ENCODE measurements at places on chromosomes 11 and 22.

- no peak for DNase-seq
Measured at GRCh38 chr22:34880662-34881061, 185.3 kb upstream of the ISX start.

DNA sequence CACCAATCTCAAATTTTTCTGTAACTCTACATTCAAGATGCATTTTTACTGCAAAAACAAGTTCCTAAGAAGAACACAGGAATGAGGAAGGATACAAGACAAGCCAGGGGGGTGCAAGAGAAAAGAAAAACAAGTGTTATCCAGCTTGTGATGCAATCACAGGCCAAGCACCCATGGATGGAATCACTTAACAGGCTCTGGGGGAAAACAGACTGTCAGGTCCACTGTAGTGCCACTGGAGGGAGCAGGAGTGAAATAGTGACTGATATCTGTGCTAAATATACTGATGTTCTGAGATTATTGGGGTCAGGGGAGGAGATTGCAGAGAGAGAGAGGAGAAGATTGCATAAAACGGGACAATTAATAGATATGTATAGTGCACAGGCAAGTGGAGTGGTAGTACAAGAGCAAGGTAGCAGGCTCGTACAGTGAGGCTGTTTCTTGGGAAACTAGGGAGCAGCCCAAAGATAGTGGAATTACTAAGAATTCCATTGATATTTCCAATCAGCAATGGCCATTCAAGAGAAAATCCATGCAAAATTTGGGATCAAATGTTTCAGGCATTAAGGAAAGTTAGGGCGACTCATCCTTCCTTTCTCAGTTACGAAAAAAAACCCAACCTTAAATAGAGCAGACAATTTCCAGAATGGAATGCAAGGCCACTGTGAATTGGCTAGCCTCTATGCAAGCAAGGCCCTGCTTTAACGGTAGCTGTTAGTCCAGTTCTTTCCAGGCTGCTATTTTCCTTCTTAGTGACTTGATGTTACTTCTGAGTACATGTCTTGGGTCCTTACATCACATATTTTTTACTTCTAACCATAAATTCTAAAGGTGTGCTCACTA lies 52.2 kb upstream of the CEP126 start:
- DNase-seq, result peak; percentile 5

DNA sequence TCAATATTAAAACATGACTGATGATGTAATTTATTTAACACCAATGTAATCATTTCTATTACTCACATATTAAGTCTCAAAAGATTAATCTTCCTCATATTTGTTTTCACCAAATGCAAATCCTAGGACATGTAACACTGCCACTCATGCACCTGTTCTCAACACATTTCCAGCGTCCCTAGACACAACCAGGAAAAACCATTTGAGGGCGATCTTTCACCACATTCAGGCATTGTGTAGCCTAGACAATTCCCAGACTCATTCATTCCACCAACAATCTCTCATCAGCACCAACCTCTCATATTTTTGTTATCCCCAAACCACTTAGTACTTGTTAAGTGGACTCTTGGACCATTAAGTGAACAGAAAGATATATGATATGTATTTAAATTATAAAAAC lies 66.1 kb downstream of the SLC36A4 start:
- DNase-seq, result peak; percentile 79

GRCh38 chr22:49751966-49752597 lies 75.6 kb downstream of the BRD1 start:
- no peak for DNase-seq

GRCh38 chr11:114130629-114131277 lies 71.2 kb downstream of the ZBTB16 start:
- peak; percentile 26 for DNase-seq

DNA sequence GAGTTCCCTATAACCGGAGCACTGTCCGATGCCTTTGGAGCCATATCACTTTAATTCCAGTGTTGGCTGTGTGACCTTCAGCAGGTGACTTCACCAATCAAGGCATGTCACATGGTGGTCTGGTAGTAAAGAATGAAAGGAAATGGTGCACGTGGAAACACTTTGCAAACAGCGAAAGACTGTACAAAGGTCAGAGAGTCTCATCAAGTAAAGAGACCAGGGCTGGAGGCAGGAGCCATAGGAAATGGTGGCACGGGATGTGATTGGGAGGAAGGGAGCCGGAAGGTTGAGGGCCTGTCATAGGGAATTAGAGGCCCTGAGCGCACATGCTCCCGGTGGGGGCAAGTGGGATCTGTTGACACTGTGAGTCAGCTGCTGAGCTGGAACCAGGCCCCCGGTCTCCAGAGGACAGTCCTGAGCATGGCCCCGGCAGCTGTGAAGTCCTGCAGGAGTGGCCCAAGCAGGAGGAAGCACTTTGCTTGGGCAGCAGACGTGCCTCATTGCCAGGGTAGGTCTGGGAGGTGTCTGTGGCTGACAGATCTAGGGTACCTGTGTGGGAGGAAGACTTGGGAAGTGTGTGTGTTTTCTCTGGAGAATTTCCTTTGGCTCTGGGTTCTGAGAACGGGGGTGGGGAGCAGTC lies 2.0 kb downstream of the DAGLA start:
- DNase-seq, result no peak

DNA sequence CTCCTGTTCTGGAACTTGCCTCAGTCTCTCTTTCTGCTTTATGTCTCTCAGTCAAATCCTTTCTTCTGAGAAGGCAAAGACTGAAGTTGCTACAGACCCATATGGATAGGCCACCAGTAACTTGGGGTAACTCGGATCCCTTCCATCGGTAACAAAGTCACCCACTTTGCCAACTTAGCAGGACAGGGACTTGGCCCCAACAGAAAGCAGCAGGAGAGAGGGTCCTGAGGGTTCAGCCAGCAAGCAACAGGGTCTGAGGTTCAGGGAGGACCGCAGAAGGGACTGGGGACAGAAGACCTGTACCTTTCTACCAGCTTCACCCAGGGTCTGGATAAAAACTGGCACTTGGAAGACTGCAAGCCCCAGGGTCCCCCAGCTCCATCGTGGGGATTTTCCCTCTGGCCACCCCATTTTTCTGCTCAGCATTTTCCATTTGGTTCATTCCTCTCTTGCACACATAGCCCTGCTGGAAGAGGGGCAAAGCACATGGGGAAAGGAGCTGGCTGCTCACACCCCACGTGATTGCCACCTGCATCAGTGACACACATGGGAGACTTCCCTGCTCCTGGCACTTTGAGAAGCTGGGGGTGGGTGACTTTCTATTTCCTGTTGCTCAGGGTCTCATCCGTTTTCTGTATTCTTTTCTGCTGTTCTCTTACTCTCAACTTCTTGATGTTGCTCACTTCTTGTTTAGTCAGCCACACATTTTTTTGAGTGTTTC lies 34.6 kb upstream of the GNAZ start:
- DNase-seq, result no peak

DNA sequence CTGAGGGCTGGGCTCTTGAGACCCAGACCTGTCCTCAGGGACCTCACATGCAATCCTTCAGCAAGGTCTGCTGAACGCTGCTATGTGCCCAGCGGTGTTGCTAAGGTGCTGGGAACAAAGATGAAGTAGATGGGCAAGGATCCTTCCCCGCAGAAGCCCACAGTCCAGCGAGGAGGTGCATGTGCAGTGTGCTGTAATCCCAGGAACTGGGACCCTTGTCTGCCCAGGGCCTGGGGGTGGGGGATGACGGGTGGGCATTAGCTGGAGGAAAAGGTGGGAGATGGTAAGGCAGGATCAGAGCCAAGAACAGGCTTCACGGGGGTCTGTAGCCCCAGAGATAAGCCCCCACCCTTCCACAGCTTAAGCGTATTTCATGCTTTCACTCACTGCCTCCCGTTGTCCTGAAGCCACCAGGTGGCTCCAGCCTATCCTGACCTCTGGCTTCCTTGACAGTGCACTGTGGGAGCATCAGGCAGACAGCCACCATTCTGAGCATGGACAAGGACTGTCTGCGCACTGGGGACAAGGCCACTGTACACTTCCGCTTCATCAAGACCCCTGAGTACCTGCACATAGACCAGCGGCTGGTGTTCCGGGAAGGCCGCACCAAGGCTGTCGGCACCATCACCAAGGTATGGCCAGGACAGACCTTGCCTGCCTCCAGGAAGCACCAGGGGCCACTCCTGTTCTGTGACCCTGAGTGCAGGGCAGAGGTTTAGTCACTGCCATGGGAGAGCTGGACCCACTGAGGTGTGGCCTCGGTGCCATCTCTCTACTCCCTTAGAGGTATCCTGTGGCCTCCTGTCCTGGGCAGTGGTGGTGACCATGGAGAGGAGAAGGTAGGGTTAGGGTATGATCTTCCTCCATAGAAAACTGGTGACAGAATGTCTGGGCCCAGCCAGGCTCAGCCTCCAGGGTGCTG lies 22.0 kb downstream of the GTPBP1 start:
- no peak for DNase-seq

DNA sequence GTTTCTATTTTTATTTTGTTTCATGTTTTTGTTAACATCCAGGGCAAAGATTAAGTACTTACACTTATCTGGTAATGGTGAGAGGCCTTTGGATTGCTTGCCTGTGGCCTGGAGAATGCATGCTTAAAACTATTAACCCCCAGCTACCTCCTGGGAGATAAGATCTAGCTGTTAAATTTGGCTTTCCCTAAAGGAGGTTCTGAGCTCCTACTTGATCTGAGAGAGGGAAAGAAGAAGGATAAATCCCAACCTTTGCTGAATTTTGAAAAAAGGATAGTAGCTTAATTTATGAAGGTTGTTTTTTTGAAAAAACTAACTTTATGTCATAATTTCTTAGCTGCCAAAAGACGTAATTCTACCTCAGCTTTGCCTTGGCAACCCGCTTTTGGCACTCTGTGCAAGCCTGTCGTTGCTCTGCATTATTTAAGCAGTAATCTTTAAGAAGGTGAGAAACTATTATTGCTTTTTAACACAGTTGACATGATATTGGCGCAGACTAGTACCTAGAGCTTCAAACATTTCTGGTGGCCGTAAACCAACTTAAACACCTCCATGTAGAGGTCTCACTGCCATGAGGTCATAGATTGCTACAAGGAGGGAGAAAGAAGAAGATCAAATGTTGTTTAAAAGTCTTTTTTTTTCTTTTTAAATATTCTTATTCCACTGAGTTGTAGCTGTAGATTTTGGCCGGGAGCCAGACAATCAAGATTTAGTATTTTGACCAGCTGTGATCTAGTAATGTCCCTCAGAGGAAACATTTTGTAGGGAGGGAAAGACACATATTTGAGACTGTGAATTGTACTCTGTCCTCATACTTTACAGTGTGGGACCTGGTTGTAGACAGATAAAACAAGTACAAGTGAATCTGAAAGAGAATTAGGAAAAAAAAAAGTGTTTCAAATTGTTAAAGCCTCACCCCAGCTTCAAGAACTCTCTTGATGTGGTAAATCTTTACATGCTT lies 74.4 kb downstream of the WNT11 start:
- no peak for DNase-seq

GRCh38 chr22:45270095-45271020 lies 14.4 kb upstream of the UPK3A start:
- no peak for DNase-seq

DNA sequence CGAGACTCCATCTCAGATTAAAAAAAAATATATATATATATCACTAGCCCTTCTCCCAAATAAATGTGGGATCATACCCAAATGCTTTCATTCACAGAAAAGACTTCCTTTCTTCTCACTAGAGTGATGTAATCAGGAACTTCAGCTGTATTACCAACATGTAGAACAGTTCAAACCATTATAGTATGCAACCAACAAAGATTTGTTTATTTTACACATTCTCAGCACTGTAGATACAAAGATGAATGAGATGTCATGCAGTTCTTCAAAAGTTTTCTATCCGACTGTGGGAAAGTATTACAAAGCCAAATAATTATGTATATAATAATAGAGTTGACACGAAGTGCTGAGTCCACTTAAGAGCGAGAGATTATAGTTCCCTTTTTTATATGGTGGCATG lies 22.2 kb upstream of the ZNF143 start:
- no peak for DNase-seq

DNA sequence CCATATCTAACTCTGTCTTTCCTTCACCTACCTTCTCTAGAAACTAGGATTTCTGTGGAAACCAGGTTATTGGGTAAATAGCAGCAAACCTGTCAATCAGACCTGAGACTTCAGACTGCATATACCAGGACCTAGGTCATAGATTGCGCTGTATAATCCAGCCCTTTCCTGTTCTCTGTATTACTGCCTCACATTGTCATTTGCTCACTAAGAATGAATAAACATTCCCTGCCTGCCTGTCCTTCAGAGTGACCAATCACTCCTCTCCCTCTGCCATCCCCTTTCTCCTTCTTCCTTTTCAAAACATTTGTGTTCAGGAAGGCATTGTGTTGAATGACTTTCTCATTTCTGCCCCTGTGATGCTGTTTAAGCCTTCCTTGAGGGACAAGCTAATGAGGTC lies 14.1 kb upstream of the FZD4 start:
- DNase-seq, result no peak

DNA sequence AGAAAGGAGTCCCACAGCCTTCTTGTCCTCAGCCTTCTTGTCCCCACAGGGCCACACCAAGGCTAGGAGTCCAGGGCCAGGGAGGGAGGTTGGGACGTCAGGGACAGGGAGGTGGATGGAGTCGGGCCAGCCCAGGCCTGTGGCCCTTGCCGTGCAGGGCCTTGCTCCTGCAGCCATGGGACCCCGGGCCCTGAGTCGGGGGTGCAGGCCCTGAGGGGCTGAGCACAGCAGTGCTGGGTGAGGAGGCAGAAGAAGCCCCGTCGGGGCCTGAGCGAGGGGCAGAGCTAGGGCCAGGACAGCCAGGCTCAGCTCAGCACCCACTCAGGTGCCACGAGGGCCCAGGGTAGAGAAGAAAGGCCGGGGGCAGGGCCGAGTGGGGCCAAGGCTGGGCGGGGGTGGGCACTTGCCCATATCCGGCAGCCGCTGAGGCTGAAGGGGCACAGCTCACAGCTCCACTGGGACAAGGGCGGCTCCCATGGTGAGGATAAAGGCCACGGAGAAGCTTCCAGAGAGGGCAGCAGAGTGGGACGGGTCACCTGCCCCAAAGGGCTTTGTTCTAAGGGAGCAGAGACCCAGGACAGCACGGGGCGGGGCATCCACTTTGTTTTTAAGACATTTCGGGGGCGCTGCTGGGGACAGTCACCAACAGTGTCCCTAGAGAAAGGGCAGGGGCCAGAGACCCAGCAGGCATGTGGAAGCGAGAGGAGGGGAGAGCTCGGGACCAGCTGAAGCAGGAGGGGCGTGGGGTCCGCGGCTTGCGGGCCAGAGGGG lies 3.6 kb downstream of the MLC1 start:
- no peak for DNase-seq

- DNase-seq, result no peak
Measured at GRCh38 chr11:76156971-76157427, 49.3 kb downstream of the WNT11 start.

GRCh38 chr11:71302534-71302909 lies 50.1 kb upstream of the SHANK2 start:
- no peak for DNase-seq

DNA sequence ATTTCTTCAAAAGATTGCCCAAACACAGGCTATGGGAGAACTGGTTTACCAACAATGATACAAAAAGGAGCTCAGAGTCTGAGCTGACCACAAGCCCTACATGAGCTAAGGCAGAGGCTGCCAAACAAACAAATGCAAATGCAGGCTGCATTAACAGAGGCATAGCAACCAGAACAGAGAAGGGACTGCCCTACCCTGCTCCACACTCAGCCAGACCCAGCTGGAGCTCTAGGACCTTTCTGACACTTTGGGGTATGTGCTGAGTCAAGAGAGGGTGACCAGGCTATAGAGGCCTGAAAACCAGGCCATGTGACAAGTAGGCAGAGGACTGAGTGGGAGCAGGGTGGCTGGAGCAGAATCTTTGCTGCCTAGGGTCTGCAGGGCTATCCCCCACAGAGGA lies 17.8 kb upstream of the P2RY2 start:
- DNase-seq, result no peak

All from NCI-H345 (cell line).